ENCODE measurements at places on chromosomes 1 and 21. TPM values are rescaled to one million over a fixed set of nuclear protein-coding genes. Genes with fewer than 3 reads are reported as not detected.

GRCh38 chr1:51776408-51776807, 102.1 kb downstream of the NRDC start:
- DNase-seq = no peak

CLCA2 gene
- total RNA-seq = not detected

- DNase-seq = no peak
Measured at GRCh38 chr1:77085109-77085508, 134.1 kb downstream of the PIGK start.

PIGK gene
- total RNA-seq = 16.3 TPM

GRCh38 chr1:53073287-53073686, 11.3 kb downstream of the PODN start:
- no peak for DNase-seq

TMEM52 gene
- 1.2 TPM for total RNA-seq

DNA sequence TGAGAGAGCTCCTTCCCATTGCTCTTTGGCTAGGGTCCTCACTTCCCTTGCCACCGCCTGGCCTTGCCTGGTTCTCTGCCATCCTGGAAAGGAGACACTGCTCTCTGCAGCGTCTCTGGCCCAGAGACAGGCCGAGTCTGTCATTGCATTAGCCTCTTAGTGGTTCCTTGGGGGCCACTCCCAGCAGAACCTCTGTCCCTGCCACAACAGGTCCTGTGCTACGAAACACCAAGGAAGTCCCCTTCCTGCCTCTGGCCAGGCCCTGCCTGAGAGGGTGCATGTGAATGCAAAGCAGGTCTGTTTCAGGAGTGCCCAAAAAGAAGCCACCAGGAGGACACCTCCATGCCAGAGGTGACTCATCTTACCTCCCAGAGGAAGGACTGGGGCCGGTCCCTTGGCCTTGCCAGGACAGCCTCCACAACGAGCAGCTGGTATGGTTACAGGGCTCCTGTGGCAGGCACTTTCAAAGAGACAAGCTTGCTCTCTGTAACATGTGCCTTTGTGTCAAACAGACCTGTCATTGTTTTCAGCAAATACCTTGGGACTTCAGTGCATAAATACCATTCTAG, 59.6 kb downstream of the VPS26C start:
- DNase-seq = no peak

FLG gene
- total RNA-seq = not detected

SLAMF7 gene
- 5.5 TPM for total RNA-seq

GRCh38 chr1:96366516-96366915, 355.1 kb upstream of the PTBP2 start:
- no peak for DNase-seq

All from activated T-helper 2 cell treated with anti-CD3 and anti-CD28 coated beads, Interferon-gamma antibody, Interleukin-2, Interleukin-4, amounts not matched to agents 10 μg/mL and 5 μg/mL and 100 μg/mL, durations not matched to agents 14 hours and 24 hours and 36 hours (primary cell).